ENCODE measurements at places on chromosomes 1 and 21. TPM values are rescaled to one million over a fixed set of nuclear protein-coding genes. Genes with fewer than 3 reads are reported as not detected.

The WDR77 gene
- 25.9 TPM for total RNA-seq

The PYHIN1 gene
- not detected for total RNA-seq

DNA sequence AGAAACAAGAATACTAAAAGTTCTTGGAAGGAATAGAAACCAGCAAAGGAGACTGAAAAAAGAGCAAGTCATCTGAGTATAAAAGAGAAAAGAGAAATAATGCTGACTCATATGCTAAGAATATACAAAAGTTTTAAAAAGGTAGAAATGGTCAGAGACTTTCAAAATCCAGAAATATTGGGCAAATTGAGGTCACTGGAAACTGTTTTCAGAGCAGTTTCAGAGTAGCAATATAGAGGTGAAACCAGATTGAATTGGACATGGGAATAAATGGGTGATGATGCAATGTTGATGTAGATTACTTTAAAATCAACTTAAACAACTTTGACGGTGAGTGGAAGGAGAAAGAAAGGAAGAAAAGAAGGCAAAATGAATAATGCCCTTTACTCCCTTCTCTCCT is 1.8 kb upstream of the RPS6KC1 start:
- DNase-seq = no peak
- H3K36me3 ChIP-seq = peaks cover 6% of the 10 kb centered on the region
- no peaks in the 10 kb centered on the region for H3K27me3 ChIP-seq
- peaks cover 28% of the 10 kb centered on the region for H3K4me1 ChIP-seq

DNA sequence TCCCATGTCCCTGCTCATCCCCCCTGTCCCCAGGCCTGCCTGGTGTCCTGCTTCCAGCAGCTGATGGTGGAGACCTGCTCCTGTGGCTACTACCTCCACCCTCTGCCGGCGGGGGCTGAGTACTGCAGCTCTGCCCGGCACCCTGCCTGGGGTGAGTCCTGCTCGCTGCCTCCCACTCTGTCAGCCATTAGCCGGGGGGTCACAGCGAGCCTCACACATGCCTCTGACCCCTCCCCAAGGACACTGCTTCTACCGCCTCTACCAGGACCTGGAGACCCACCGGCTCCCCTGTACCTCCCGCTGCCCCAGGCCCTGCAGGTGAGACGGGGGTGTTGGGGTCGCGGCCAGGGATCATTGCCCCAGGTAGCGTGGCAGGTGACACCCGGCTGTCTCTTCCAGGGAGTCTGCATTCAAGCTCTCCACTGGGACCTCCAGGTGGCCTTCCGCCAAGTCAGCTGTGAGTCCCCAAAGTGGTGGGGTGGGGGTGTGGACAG is 10.0 kb downstream of the SCNN1D start:
- no peaks in the 10 kb centered on the region for H3K36me3 ChIP-seq
- H3K4me1 ChIP-seq = peaks cover 4% of the 10 kb centered on the region
- H3K27me3 ChIP-seq = no peaks in the 10 kb centered on the region
- H3K27ac ChIP-seq = peak overlapping the region; percentile 27
- H3K4me3 ChIP-seq = no peak overlapping the region

- peak overlapping the region; percentile 18 for H3K27ac ChIP-seq
- H3K4me3 ChIP-seq = no peak overlapping the region
- no peaks in the 10 kb centered on the region for H3K27me3 ChIP-seq
- H3K36me3 ChIP-seq = peaks cover 4% of the 10 kb centered on the region
- DNase-seq = no peak
Observed at GRCh38 chr21:46029186-46029924, 47.8 kb downstream of the COL6A1 start.

DNA sequence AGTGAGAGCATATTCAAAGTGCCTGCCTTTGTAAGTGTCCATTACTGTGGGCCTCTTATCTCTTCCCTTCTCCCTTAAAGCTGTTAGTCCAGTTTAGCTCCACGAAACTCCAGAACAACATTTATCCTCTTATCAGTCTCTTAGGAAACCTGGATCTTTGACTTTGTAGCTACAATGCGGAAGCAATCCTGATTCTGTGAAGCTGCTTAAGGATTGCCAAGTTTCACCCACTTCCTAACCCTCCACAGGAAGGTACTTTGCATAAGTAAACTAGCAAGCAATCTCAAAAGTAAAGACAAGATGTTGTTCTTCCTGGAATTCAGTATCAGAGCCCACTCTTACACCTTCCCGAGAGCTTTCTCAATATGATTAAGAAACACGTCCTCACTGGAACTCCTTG is 164.9 kb upstream of the USP25 start:
- no peak overlapping the region for H3K4me3 ChIP-seq
- H3K4me1 ChIP-seq = no peaks in the 10 kb centered on the region
- H3K27ac ChIP-seq = no peak overlapping the region

GRCh38 chr21:39189857-39190604 is 6.8 kb upstream of the PSMG1 start:
- H3K27ac ChIP-seq = peak overlapping the region; percentile 72
- no peak for DNase-seq
- H3K4me1 ChIP-seq = peaks cover 34% of the 10 kb centered on the region

DNA sequence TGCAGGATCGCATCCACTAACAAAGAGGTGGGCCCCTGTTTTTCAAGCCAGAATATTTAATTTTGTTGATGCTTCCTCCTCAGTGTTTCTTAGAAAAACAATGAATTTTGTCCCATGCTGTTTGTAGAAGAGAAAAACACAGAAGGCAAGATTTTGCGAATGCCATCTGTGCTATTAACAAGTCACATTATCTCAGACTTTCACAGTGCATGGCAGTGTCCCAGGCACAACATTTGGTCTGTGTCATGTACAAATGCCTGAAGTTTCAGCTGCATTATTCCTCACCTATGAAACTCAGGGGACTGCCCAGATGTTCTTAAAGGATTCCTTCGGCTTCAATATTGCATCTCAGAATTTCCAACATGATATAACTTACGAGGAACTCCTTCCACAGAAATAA is 99.6 kb upstream of the ZC3H11B start:
- no peak overlapping the region for H3K4me3 ChIP-seq
- H3K4me1 ChIP-seq = no peaks in the 10 kb centered on the region
- no peak overlapping the region for H3K27ac ChIP-seq
- H3K36me3 ChIP-seq = no peaks in the 10 kb centered on the region
- H3K27me3 ChIP-seq = no peaks in the 10 kb centered on the region

DNA sequence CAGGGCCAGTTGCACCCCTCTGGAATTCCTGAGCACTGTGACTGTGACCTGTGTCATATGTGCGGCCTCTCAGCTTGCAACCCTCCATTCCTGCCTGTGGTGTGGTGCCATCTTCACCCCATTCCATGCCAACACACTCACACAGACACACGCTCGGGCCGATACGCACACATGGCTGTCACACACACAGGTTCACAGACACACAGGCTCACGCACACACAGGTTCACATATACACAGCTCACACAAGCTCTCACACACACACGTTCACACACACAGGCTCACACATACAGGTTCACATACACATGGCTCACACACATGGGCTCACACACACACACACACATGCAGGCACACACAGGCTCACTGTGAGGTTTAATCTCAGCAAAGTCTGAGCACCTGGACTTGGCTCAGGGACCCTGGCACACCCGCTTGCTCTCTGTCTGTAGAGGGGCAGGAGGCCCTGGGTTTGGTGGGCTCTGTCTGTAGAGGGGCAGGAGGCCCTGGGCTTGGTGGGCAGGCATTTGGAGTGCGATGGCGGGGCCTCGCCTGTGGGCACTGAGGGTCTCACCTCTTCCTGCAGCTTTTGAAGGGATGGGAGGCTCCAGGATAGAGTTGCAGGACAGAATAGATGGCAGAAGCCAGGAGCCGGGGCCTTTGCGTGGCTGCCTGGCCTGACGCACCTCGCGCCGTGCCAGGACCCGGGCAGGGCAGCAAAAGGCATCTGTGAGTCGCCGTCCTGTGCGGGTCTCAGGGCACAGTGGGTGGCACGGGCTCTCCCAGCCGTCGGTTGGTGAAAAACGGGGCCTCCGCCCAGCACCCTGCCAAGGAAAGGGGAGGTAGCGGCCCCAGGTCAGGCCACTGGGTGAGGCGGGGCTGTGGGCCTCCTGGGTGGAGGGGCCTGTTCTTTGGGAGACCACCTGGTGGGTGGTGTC is 17.1 kb downstream of the COL18A1 start:
- H3K36me3 ChIP-seq = no peaks in the 10 kb centered on the region
- H3K4me3 ChIP-seq = no peak overlapping the region
- H3K27ac ChIP-seq = peak overlapping the region; percentile 25
- peaks cover 40% of the 10 kb centered on the region for H3K4me1 ChIP-seq
- peak; percentile 81 for DNase-seq

DNA sequence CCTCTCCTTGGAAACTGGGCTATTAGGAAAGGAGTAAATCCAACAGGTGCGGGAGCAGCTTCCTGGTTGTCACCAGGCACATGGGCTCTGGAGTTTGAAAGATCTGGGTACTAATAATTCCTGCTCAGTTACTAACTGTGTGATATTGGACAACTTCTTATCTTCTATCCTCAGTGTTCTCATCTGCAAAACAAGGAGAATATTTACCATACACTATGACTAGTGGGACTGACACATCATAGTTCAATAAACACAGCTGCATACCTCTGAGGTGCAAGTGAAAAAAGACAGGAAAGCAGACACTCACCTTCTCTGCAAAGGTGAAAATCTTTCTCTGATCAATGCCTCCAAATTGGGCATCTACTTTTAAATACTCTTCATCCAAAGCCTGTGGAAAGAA is 19.7 kb downstream of the YARS1 start:
- H3K36me3 ChIP-seq = peaks cover 28% of the 10 kb centered on the region
- H3K27ac ChIP-seq = peak overlapping the region; percentile 98
- H3K4me1 ChIP-seq = peaks cover 40% of the 10 kb centered on the region
- H3K4me3 ChIP-seq = no peak overlapping the region

Measured in chondrocyte (in vitro differentiated cells).